Activated CD4-positive, alpha-beta T cell treated with anti-CD3 and anti-CD28 coated beads, Interleukin-2, amount 10 ng/mL, durations not matched to agents 24 days and 14 days (primary cell): ENCODE measurements at places on chromosomes 12 and 14.

DNA sequence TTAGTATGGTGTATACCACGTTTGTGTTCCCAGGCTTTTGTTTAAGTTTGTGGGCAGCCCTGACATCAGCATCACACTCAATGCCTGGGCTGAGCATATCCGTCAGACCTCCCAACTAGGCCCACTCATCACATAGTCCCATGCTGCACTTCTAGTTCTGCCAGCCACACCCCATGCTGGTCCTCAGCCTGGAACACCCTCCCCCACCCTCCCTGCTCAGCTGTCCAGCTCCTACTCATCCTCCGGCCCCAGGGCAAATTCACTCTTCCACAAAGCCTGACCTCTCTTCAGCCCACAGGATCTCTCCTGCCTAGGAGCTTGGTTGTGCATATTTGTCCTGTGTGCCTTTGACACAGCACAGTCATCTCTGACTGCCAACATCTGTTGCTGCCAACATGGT lies 3.9 kb upstream of the ENDOU start:
- no peak for DNase-seq

DNA sequence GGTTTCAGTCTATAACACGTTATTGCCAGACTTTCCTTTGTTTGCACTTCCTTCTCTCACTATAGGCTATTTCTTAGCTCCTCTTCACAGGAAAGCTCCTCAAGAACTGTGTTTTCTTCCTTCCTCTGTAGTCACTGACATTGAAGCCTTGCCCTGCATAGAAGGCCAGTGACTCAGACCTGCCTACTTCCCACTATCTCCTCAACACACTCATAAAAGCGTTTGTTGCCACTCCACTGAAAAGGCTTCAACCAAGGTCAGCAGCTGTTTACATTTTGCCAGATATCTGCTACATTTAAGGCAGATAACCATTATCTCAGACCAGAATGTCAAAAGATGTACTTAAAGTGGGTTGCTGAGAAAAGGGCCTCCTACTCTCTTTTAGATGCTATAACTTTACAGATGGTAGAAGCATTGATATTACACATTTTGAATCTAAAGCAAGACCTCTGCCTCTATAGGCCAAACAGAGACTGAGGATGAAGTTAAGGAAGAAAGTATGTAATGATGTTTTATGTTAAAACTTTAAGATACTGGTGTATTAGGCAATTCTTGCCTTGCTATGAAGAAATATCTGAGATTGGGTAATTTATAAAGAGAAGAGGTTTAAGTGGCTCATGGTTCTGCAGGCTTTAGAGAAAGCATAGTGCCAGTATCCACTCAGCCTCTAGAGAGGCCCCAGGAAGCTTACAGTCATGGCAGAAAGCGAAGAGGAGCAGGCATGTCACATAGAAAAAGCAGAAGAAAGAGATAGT lies 233.3 kb upstream of the FLRT2 start:
- DNase-seq, result no peak

- DNase-seq, result no peak
Observed at GRCh38 chr12:88313554-88313953, 171.4 kb downstream of the TMTC3 start.

DNA sequence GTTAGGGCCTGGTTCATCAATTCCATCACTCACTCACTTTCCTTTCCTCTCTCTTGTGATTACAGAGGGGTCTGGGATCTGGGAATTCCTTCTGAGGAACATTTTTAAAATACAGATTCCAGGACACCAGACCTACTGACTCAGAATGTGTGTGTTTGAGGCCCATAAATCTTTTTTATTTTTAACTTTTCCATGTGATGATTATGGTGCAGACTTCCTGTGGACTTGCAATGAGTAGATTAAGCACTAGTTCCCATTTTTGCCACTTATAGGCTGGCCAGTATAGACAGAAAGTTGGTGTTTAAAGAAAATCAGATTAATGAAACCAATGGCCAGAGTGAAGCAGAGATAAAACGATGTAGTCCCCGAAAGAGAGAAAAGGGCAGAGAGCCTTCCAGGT lies 28.1 kb downstream of the SLC41A2 start:
- DNase-seq, result no peak

- no peak for DNase-seq
Observed at GRCh38 chr14:51293149-51293911, 53.3 kb downstream of the TMX1 start.
